A549 (cell line): ENCODE measurements at places on chromosomes 1 and 21.

GRCh38 chr1:91673613-91674012 lies 173.0 kb downstream of the CDC7 start:
- no peak for DNase-seq

DNA sequence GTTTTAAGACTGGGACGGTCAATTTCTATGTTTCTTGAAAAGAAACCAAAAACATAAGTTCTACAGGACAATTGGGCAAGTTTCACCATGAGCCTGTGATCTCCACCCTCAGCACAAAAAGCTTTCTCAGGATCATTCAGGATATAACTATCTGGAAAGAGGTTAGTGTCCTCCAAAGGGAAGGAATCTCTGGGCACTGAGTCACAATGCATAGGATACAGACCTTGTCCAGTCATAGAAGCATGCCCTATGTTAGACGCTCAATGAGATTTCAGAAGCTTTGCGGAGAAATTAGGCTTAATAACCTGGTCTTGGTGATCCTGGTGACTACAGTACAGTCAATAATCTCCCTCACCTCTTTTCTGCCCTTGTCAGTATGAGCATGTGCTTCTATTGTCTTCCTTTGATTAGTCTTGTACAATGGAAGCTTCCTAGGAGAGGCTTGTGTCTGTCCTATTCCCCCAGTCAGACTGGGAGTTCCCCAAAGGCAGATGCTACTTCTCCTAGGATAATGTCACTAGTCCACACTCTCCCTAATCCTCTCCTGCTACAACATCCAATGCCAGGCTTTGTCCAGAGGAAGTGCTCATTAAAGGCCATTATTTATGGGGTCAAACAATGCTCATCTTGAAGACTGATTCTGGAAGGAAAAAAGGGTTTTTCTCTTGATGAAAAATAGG lies 97.4 kb downstream of the KCNH1 start:
- DNase-seq: no peak

- no peak for DNase-seq
Observed at GRCh38 chr1:212283741-212284140, 1.5 kb upstream of the PPP2R5A start.

DNA sequence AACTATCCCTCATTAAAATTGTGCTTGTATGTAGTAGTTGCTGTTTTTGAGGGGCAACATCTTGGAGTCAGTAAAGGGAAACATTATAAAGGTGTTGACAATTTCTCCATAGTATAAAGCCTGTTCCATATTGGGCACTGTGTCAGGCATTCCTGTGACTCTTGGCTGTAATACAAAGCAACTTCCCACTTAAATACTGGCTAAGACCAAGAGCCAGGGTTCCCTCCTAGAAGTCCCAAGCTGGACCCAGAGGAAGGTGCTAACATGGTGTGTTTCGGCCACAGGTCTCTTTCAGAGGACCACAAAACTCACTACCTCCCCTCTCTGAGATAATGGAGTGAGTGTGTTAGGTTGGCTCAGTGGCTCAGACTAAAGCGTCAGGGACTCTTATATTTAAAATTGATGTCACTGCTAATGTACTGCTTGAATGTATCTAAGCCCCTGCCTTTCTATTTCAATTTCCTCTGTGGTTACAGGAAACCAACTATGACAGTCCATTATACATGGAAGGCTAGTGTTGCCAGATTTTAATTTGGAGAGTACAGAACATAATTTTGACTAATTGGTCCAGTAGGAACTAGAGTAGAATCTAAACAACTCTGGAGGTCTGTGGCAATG lies 74.7 kb upstream of the RGL1 start:
- no peak for DNase-seq

- peak; percentile 47 for DNase-seq
Observed at GRCh38 chr1:172742599-172743500, 83.9 kb downstream of the FASLG start.

GRCh38 chr1:74083128-74083527 lies 114.8 kb downstream of the LRRIQ3 start:
- no peak for DNase-seq

DNA sequence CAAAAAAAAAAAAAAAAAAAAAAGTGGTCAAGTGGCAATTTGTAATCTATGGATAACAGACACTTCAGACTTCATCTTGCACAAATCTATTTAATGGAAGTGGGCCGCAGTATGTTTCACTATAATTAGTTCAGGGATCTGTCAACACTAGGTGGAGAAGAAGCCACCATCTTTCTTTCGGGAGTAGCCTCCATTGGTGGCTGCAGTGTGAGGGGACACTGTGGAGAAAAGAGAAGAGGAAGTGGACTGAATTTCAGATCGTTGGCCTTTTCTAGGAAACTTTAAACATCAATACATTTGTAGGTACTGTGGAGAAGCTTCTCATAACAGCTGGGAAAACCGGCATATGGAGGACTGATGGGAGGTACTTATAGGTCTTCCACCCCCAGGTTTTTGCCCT lies 8.0 kb upstream of the ELAPOR1 start:
- no peak for DNase-seq

DNA sequence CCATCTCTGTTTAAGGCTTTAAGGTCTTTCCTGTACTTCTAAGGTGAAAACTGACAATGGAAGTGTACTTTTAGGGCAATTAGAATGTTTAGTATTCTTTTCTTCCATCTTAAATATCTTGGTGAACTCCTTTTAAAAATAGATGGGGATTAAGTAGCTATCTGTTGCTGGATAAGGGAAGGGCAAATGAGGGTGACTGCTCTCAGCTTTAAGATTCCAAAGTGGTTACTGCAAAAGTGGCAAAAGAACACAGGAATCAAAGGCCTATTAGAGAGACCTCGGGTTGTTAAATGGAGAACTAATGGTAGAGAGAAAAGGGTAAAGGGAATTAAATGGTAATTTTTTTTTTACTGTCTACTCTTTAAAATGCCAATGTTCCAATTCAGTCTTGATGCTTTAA lies 774.1 kb upstream of the B3GALT2 start:
- DNase-seq: no peak
